ENCODE measurements at places on chromosomes 3 and 15. TPM values are rescaled to one million over a fixed set of nuclear protein-coding genes. Genes with fewer than 3 reads are reported as not detected.

The FAM162A gene
- 38.1 TPM for total RNA-seq

The SKOR1 gene
- 0.05 TPM for total RNA-seq

The PLSCR5 gene
- not detected for total RNA-seq

The MUSTN1 gene
- total RNA-seq, result 0.39 TPM

GRCh38 chr3:69696367-69696766 lies 42.9 kb upstream of the MITF start:
- DNase-seq, result no peak

GRCh38 chr3:155609586-155609985 lies 135.3 kb downstream of the PLCH1 start:
- DNase-seq, result no peak

DNA sequence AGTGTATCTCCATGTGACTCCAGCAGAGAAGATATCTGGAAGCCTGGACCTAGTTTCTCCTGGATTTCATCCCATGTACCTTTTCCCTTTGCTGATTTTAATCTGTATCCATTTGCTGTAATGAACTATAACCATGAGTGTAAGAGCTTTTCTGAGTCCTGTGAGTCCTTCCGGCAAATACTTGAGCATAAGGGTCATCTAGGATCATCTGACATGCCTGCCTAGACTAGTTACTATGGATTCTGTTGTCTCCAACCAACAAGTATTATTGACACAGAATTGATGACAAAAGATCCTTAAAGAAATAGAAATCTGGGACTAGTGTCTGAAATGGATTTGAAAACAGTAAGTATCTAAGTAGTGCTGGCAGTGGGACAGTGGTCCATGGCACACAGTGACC lies 11.3 kb upstream of the UBE3A start:
- DNase-seq, result no peak
